Astrocyte (in vitro differentiated cells and primary cell): ENCODE measurements at places on chromosomes 3 and 15. TPM values are rescaled to one million over a fixed set of nuclear protein-coding genes. Genes with fewer than 3 reads are reported as not detected.
A peak's percentile ranks its signal among the peaks of the same experiment; 100 is the strongest.

Gene KLHL6
- total RNA-seq = 0.11 and 0.14 TPM in 2 replicates

Gene EIF1B
- total RNA-seq = 59.3 and 62.5 TPM in 2 replicates

Gene ANKRD34C
- 0.05 TPM in 1 of 2 replicates, not detected in the other for total RNA-seq

Gene MOBP
- total RNA-seq = 0.16 and 0.41 TPM in 2 replicates

Gene SERPINI1
- 34.4 and 45.0 TPM in 2 replicates for total RNA-seq

DNA sequence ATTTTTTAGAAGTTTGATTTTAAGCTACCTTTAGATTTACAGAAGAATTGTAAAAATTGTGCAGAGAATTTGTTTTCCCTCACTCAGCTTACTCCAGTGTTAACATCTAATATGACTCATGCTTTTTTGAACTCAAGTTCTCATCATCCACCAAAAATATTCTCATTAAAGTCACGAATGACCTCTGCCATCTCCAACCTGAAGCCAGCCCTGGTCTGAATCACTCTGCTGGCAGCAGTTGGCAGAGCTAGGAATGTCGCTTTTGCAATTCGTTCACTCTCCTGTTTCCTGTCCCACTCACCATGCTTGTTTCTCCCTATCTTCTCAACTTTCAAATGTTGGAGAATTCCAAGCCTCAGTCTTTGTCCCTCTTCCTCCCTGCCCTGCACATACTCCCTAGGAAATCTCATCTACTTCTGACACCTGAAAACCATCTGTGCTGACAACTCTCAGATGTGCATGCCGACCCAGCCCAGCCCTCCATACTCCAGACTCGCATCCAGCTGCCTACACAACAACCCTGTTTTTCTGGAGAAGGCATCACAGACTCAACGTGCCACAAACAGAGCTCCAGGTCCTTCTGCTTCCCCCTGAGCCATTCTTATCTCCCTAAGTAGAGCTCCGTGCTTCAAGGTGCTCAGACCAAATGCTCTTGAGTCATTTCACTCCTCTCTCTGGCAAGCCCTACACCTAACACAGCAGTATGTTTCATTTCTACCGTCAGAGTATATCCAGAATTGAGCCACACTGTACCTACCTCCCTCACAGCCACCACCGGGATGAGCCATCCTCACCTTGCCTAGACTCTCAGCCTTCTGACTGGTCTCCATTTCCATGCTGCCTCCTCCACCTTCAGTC lies 24.9 kb downstream of the PRR23E start:
- no peak for DNase-seq

GRCh38 chr3:69219101-69219708 lies 96.8 kb upstream of the LMOD3 start:
- peak; percentile 9 for DNase-seq

DNA sequence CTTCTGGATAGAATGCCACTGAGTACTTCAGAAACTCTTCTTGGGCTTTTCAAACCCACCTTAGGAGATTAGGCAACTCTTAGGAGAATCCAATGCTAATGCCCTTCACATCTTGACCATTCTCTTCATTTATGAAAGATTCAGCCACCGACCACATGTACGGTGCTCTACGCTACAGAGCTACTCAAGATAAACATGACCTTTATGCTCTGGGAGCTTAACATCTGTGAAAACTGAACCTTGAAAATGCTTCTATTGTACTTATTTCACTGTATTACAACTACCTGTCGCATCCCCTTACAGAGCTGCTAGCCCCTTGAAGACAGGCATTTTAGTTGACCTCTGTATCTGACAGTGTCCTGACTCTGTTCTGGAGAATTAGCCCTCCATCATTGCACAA lies 19.5 kb upstream of the ARRDC4 start:
- DNase-seq = no peak

DNA sequence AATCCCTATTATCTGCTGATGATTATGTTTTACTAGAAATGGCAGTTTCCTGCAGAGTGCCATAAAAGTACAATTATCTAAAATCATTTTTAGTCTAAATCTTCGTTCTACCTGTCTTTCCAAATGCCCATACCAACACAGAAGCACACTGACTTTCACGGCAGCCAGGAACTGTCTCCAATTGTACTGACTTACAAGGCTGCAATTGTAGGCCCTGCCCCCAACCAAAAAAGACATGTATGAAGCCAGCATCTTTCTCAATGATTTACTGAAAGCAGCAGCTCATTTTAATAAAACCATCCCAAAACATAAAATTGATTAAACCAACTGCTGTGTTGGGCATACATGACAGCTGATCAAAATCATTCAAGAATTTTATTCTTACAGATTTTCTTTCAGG lies 119.0 kb downstream of the TBC1D5 start:
- no peak for DNase-seq

DNA sequence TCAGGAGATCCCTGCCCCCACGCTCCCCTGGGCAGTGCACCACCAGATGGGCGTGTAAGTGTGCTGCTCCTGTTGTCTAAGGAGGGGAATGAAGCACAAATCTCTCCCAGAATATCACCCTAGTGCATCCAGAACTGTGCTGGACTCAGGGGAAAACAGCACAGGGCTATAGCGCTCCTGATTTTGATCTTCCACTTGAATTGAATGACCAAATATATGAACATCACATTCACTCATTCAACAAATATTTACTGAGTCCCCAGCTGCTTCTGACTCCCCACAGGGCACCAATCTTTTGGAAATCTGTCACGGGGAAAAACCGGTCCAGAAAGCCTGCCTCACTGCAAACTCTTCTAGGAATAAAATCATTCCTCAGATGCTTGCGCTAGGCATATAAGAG lies 2.4 kb downstream of the CPLX3 start:
- DNase-seq = no peak

DNA sequence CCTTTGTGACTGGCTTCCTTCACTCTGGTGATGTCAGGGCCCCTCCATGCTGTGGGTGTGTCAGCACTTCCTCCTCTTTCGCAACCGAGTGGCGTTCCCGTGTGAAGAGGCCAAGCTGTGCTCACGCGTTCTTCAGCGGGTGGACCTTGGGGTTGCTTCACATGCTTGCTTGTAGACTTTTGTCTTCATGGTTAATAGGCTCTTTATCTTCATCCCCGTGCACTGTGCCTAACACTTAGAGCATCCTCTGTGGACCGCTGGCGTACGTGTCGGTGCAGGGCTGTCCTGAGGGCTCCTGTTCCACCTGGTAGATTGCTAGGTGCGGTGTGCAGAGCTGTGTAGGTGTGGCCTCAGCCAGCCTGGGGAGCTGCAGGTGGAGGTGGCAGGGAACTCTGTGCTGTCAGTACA lies 182.3 kb downstream of the OR4M2 start:
- no peak for DNase-seq

DNA sequence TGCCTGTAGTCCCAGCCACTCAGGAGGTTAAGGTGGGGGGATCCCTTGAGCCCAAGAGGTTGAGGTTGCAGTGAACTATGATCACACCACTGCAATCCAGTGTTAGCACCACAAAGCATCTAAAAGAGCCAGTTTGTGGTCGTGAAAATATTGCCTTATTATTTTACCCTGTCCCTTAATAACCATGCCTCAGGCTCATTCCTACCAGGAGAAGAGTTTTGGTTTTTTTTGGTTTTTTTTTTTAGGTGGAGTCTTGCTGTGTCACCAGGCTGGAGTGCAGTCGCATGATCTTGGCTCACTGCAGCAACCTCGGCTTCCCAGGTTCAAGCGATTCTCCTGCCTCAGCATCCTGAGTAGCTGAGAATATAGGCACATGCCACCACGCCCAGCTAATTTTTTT lies 17.9 kb upstream of the AVEN start:
- no peak for DNase-seq

DNA sequence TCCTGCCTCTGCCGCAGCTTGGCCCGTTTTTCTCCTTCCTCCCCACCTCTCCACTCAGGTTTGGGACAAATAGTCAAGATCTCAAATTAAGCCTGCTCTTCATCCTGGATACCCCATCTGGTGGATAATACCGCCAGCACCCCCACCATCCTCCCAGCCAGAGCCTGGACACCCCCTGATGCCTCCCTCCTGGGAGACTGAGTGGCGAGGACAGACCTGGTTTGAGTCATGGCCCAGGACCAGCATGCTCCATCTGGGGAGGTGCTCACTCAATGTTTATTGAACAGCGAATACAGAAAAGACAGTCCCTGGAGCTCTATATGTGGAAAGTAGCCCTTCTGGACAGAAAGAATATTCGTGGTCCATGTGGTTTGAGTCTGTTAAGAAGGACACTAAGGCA lies 23.3 kb downstream of the CTSH start:
- no peak for DNase-seq
